Kidney (tissue), 22 donors: ENCODE measurements at places on chromosomes 12 and 14. TPM values are rescaled to one million over a fixed set of nuclear protein-coding genes. Genes with fewer than 3 reads are reported as not detected.
A peak's percentile ranks its signal among the peaks of the same experiment; 100 is the strongest.

The CRY1 gene
- 8.4 TPM for polyA plus RNA-seq

The CLEC4C gene
- polyA plus RNA-seq = not detected

The RFLNA gene
- 0.82 TPM for polyA plus RNA-seq

The SMIM41 gene
- polyA plus RNA-seq = not detected

The UNC79 gene
- polyA plus RNA-seq = 0.56 TPM

The KLHDC1 gene
- polyA plus RNA-seq = 2.3 TPM

The CAPZA3 gene
- 0.88 TPM for polyA plus RNA-seq

The MGP gene
- 745 TPM for polyA plus RNA-seq

The EEA1 gene
- 2.5 TPM for polyA plus RNA-seq

The LRP1 gene
- 18.7 TPM for polyA plus RNA-seq

The EPYC gene
- not detected for polyA plus RNA-seq

The SAMD4A gene
- polyA plus RNA-seq = 7.4 TPM

The ALX1 gene
- 0.90 TPM for polyA plus RNA-seq

The SYNE3 gene
- 0.54 TPM for polyA plus RNA-seq

DNA sequence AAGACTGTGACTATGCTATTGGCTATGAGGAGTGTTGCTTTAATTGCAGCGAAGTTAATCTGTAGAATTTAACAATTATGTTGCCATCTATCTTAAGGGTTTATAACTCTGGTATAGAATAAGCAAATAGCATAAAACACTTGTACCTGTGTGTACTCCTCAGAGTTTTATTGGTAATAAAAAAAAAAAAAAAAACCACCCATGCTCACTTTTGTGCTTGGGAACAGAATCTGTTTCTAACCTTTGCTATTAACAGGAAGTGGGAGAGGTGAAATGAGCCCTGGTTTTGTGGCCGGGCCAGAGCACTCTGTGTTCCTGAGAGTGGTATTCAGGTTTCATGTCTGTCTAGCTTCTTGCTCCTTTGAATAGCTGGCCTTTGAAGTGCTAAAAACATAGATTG lies 53.1 kb downstream of the PDE3A start:
- no peak for DNase-seq

DNA sequence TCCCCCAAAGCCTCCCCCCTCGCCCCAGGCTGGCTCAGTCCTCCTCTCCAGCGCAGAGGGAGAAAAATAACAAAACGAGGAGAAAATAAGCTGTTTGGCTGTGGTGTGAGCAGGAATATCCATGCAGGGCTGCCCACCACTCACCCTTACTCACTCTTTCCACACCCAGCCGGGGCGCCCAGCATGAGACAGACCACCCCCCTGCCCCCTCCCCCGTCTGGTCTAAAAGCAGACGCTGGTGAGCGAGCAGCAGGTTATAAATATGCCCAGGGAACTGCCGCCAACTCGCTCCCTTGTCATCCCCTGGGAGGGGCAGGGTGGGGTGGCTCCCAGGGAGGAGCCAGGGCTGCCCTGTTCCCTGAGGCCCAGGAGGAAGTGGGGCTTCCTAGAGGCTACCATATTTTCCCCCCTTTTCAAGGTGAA lies 7.4 kb downstream of the WNT1 start:
- DNase-seq = no peak

- DNase-seq = no peak
Measured at GRCh38 chr12:113240395-113240794, 19.1 kb downstream of the TPCN1 start.

DNA sequence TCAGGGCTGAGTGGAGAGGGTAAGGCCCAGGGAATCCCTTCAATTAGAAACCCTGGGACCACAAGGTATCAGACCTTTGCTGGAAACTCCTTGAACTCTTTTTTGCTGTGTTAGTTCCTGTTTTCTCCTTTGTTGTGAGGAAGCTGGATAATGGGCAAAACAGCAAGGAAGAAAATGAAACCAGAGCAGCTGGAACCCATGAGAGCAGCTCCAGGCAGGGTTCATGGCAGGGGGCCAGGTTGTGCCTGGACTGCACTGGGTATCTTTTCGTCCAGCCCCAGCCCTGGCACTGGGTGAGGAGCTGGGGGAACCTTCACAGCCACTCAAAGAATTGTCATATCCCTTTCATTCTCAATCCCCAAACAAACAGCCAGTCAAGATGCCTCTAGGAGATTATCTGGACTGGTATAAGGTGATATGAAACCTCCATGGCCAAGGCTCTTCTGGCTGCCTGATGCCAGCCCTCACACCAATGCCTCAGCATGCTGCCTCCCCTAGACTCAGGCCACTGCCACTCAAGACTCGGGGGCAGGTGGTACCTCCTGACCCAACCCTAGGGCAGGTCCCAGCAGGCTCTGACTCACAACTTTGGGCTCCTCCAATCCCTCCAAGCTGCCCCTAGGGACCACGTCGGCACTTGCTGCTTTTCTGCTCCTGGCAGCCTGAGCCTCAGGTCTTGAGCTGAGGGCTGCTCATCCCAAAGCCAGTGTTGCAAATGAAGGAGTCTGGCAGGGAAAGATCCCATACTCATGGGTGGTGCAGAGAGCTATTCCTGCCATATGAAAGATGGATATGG lies 16.5 kb downstream of the FAM186B start:
- DNase-seq = no peak

DNA sequence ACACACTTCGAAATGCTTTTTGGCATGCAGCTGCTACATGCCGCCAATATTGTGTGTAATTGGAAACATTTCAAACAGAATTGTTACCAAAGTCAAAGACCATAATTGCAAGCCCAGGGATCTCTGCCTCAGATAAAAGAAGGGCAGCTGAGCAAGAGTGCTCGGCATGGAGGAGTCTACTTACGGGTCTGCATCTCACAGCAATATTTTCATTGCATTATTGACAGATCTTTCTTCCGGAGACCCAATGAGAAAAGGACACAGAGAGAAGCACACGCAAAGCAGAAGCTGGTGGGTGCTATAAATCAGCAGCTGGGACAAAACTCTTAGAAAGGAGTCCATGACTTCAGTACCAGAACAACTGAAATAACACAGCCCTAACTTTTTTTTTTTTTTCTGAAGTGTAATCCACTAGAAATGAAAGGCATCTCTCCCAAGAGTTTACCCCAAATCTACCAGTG lies 4.9 kb downstream of the PRICKLE1 start:
- DNase-seq = no peak

GRCh38 chr12:12195516-12195915 lies 71.3 kb downstream of the LRP6 start:
- no peak for DNase-seq

- no peak for DNase-seq
Measured at GRCh38 chr14:67221248-67221981, 19.8 kb upstream of the PALS1 start.

DNA sequence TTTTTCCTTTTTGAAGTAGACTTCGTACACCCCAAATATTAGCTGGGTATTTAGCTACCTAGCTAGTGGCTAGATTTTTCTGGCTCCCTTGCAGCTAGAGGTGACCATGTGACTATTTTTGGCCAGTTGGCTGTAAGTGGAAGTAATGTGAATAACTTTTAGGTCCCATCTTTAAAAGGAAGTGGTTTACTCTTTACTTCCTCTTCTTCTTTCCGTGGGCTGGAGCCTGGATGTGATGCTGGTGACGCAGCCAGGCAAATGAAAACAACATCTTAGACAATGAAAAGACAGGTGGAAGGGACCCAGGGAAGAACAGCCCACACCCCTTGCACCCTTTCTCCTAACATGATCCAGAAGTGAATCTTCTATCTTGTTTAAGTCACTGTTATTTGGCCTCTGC lies 245.5 kb downstream of the ATP23 start:
- DNase-seq = no peak

DNA sequence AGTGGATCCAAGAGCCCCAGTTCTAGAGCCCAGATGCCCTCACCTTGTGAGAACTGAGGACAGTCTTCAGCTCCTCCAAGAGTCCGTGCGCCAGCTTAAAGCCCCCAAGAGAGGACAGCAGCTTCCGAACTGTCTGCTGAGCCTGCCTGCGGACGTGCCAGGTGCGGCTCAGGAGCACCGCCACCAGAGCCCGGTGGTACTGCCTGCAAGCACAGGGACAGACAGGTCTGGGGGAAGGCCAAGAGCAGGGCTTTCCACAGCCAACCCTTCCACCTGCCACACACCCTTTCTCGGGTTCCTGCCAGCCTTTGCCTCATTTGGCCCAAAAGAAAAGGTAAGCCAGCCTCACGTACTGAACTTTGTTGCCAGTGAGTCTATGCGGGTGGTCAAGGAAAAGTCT lies 30.2 kb downstream of the GCN1 start:
- DNase-seq = no peak

- no peak for DNase-seq
Measured at GRCh38 chr12:120540445-120540844, 6.3 kb downstream of the RNF10 start.

- peak; percentile 78 for DNase-seq
Measured at GRCh38 chr12:13000925-13001774, 1.1 kb upstream of the HEBP1 start.

- peak; percentile 85 for DNase-seq
Measured at GRCh38 chr12:110270125-110270962, 10.7 kb upstream of the ATP2A2 start.

- DNase-seq = peak; percentile 55
Measured at GRCh38 chr12:45050751-45051571, at the start of gene DBX2. Gene DBX2 (minus strand): TSS chr12:45051099. CDS start chr12:45050927, 172 bp downstream.

DNA sequence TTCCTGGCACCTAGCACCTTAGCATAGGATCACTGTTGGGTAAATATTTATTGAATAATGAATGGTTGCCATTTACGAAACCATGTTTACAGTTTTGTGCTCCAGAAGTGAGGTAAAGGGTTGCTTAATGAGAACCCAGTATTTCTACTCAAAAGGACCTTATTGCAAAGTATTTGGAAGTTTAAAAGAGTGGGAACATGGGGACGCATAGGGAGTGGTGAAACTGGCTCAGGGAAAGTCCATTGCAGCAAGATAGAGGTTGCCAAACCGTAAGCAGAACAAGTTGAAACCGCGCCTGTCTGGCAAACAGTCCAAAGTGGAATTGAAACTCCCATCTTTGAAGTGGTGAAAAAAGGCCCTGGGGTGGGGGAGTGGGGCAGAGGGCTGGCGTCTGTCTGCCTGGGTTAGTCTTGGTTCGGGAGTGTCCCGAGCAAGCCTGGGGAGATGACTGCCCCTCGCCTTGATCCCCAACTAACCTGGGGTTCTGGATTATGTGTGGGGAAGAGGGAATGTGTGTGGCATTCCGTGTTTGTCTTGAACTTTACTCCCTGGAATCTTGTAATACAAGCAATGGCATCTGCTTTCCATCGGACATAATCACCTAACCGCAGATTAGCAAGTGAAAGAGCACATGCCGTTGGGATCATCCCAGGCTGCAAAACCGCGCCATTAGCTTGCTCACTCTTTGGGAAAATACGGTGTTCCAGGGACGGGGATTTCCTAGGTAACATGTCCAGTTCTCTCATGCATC lies 7.2 kb downstream of the ALDH2 start:
- peak; percentile 76 for DNase-seq

- peak; percentile 58 for DNase-seq
Measured at GRCh38 chr12:104669089-104669721, 212.5 kb downstream of the CHST11 start.

DNA sequence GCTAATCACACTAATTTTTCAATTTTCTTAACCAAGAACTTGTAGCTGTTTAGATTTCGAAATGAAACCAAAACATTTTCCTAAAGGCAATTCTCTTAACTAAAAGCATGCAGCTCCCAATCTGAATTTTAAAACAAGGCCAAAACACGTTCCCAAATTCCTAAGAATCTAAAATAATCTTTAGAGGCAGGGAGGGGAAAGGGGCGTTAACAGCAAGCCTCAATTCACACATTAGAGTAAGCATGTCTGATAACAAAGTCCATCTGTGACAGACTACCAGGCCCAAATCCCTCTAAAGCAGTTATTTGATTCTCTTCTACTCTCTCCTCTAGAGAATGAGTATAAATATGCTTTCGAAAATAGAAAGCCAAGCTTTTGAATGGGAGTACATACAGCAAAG lies 754 bp downstream of the ATG14 start:
- DNase-seq = no peak

GRCh38 chr12:72219937-72220336 lies 52.2 kb upstream of the TRHDE start:
- DNase-seq = no peak

GRCh38 chr12:79174626-79175025 lies 310.1 kb downstream of the SYT1 start:
- peak; percentile 59 for DNase-seq

GRCh38 chr12:27163048-27163715 lies 80.8 kb upstream of the C12orf71 start:
- no peak for DNase-seq

- no peak for DNase-seq
Measured at GRCh38 chr12:97560786-97561618, 98.4 kb downstream of the RMST start.

GRCh38 chr12:100437038-100437841 lies 36.4 kb upstream of the NR1H4 start:
- no peak for DNase-seq

GRCh38 chr12:52819731-52820510 lies 6.0 kb upstream of the KRT4 start:
- no peak for DNase-seq
